ENCODE measurements at places on chromosomes 11 and 22. TPM values are rescaled to one million over a fixed set of nuclear protein-coding genes. Genes with fewer than 3 reads are reported as not detected.

POTEH gene
- not detected for total RNA-seq

CSF2RB gene
- total RNA-seq: 0.22 TPM

PSMC3 gene
- total RNA-seq: 148 TPM

OR5T3 gene
- not detected for total RNA-seq

OTOG gene
- total RNA-seq: not detected

MPST gene
- total RNA-seq: 17.6 TPM

BACE1-AS gene
- total RNA-seq: 5.4 TPM

DNA sequence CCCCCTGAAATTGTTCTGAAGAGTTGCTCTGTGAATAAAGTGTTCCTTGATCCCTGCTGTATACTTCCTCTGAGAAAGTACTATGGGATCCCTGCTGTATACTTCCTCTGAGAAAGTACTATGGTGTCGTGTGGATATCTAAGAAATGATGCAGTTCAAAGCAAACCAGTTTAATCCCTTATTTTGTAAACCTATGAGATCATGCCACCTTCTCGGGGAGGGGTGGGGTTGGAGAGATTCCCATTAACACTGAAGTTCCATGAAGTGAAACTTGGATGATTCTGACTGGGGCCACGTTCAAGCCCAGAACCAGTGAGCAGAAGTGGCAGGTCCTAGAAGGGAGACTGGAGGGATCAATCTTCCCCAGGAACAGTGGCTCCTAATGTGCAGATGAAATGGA, 13.0 kb upstream of the TP53AIP1 start:
- H3K36me3 ChIP-seq: no peaks in the 10 kb centered on the region
- peaks cover 14% of the 10 kb centered on the region for H3K27me3 ChIP-seq
- no peak overlapping the region for H3K4me3 ChIP-seq
- no peak overlapping the region for H3K27ac ChIP-seq

GRCh38 chr11:34168642-34169420, 63.4 kb downstream of the NAT10 start:
- no peak overlapping the region for H3K4me3 ChIP-seq
- H3K4me1 ChIP-seq: no peaks in the 10 kb centered on the region
- H3K36me3 ChIP-seq: no peaks in the 10 kb centered on the region
- no peak for DNase-seq
- no peaks in the 10 kb centered on the region for H3K27me3 ChIP-seq
- no peak overlapping the region for H3K27ac ChIP-seq

DNA sequence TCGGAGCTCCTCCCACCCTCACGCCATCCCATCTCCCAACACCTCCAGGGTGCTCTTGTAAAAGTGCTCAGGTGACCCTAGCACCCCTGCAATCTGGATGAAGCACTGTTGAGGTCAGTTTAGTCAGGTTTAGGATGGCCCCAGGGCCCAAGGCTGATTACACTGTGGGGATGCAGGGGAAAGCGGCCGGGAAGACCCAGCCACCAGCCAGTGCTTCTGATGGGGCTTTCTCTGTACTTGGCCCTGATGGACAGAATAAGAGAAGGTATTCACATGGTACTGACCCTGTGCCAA, 28.7 kb downstream of the TPBGL start:
- no peak overlapping the region for H3K27ac ChIP-seq
- peaks cover 29% of the 10 kb centered on the region for H3K4me1 ChIP-seq
- no peak overlapping the region for H3K4me3 ChIP-seq
- H3K36me3 ChIP-seq: peaks cover 2% of the 10 kb centered on the region
- no peak for DNase-seq

DNA sequence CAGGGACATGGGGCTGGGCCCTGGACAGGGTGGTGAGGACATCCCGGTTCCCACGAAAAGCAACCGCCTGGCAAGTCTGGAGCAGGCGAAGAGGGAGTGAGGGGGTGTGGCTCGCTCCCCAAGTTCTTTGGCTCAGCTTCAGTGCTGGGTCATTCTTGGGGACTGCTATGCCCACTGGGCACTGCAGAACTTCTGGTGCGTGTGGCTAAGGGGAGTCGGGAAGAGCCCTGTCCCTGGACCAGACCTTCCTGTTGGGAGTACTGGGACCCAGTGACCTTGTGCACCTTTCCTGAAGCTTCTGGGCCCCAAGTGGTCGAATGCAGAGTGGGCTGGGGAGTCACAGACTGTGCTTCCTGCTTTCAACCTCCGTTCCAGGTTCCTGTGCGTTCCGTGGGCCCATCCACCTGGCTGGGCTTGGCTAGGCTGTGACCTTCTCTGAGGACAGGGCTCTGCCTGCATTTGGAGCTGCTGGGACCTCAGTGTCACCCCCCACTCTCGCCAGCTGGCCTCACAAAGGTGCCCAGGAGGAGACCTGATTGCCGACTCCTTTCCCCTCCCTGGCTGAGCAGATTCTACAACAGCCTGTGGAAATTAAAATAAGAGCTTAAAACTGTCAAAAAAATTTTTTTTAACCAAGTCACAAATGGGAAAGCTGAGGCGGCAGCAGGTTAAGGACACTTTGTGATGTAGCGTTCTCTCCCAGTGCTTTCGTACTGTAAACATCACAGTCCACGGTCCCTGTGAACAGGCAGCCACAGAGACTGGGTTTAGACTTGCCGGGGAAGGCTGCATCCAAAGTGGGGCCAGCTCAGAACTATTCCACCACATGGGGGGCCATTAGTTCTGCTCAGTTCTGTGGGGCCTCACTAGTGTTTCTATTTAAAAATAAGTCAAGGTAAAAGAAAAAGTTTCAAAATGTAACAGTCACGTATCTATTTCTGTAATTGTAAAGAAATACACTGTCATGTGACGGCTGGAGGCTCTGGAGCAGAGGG, 63.8 kb upstream of the WNT7B start:
- H3K4me3 ChIP-seq: no peak overlapping the region
- DNase-seq: no peak
- peaks cover 18% of the 10 kb centered on the region for H3K4me1 ChIP-seq
- H3K36me3 ChIP-seq: no peaks in the 10 kb centered on the region
- no peaks in the 10 kb centered on the region for H3K27me3 ChIP-seq

- no peak for DNase-seq
- no peaks in the 10 kb centered on the region for H3K36me3 ChIP-seq
- H3K4me3 ChIP-seq: no peak overlapping the region
- peaks cover 52% of the 10 kb centered on the region for H3K27me3 ChIP-seq
Measured at GRCh38 chr11:1727861-1728260, 22.5 kb downstream of the IFITM10 start.

DNA sequence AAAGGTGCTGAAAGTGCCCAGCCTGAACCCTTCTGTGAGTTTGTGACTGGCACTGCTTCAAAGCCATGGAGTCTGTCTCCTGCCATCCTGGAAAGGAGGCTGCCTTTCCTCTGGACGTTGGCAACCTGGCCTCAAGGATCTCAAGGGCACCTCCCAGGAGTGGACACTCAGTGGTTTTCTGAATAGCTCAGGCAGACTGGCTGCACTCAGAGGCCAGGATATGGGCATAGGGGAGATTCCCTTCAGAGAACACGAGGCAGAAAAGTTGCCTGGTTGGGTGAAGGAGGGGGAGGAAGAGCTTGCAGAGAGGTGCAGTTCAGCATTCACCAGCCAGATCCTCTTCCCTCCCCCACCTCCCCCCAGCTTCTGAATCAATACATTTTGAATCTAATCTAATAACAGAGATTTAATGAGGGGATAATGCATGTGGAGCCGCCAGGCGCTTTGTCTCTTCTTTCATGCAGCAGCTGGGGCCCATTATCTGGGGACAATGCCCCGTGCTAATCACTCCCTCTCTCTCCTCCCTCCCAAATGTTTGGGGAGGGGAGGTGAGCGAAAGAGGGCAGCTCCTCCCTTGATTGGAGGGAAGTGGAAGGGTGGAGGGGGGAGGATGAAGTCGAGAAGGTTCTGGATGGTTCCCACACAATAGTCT, 17.7 kb downstream of the HTR3A start:
- H3K27me3 ChIP-seq: peaks cover 21% of the 10 kb centered on the region
- no peak overlapping the region for H3K27ac ChIP-seq
- no peak overlapping the region for H3K4me3 ChIP-seq
- DNase-seq: no peak

- H3K4me1 ChIP-seq: peaks cover 6% of the 10 kb centered on the region
- H3K27ac ChIP-seq: no peak overlapping the region
- DNase-seq: no peak
- H3K4me3 ChIP-seq: no peak overlapping the region
- no peaks in the 10 kb centered on the region for H3K36me3 ChIP-seq
- peaks cover 15% of the 10 kb centered on the region for H3K27me3 ChIP-seq
Measured at GRCh38 chr22:50302564-50302963, 4.9 kb downstream of the PLXNB2 start.

DNA sequence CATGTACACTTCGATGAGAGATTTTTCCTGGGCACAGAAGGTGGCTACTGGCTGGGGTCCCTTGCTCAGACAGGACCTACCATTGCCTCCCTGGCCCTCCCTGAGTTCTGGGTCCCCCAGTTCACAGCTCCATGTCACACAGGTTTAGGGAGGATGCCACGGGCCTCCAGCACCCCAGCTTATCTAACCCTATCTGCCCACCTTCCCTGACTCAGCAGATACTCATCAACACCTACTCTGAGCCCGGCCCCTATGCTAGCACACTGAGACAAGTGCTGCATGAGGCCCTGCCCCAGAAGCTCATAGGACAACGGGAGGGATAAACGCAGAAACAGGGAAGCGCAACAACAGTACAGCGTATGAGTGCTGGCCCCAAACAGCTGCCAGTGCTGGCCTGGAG, 9.6 kb downstream of the NAGA start:
- no peak overlapping the region for H3K27ac ChIP-seq
- H3K4me3 ChIP-seq: no peak overlapping the region

- peaks cover 8% of the 10 kb centered on the region for H3K4me1 ChIP-seq
- H3K27me3 ChIP-seq: peaks cover 11% of the 10 kb centered on the region
- peaks cover 5% of the 10 kb centered on the region for H3K36me3 ChIP-seq
- no peak for DNase-seq
- no peak overlapping the region for H3K27ac ChIP-seq
- H3K4me3 ChIP-seq: no peak overlapping the region
Measured at GRCh38 chr22:29172216-29172615, 33.5 kb upstream of the EMID1 start.

- no peak overlapping the region for H3K4me3 ChIP-seq
- H3K27me3 ChIP-seq: no peaks in the 10 kb centered on the region
- no peak for DNase-seq
Measured at GRCh38 chr11:79396001-79396400, 44.8 kb downstream of the TENM4 start.

- H3K27me3 ChIP-seq: peaks cover 2% of the 10 kb centered on the region
- no peak for DNase-seq
- H3K27ac ChIP-seq: no peak overlapping the region
Measured at GRCh38 chr11:127564810-127565209, 564.2 kb upstream of the KIRREL3 start.

- no peaks in the 10 kb centered on the region for H3K36me3 ChIP-seq
- H3K4me1 ChIP-seq: no peaks in the 10 kb centered on the region
- no peak for DNase-seq
Measured at GRCh38 chr11:64546600-64546999, 44.4 kb upstream of the SLC22A12 start.

- no peak for DNase-seq
- H3K27ac ChIP-seq: no peak overlapping the region
- no peak overlapping the region for H3K4me3 ChIP-seq
- H3K27me3 ChIP-seq: no peaks in the 10 kb centered on the region
- peaks cover 4% of the 10 kb centered on the region for H3K4me1 ChIP-seq
Measured at GRCh38 chr11:62459080-62459479, 40.2 kb downstream of the SCGB1A1 start.

DNA sequence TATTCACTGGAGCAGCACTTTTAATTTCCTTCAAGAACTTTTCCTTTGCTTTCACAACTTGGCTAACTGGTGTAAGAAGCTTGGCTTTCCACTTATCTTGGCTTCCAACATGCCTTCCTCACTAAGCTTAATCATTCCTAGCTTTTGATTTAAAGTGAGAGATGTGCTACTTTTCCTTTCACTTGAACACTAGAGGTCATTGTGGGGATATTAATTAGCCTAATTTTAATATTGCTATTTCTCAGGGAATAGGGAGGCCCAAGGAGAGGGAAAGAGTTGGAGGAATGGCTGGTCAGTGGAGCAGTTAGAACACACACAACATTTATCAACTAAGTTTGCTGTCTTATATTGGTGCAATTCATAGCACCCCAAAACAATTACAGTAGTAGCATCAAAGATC, 24.6 kb upstream of the CCDC90B start:
- H3K4me3 ChIP-seq: no peak overlapping the region
- no peaks in the 10 kb centered on the region for H3K4me1 ChIP-seq
- no peak for DNase-seq

DNA sequence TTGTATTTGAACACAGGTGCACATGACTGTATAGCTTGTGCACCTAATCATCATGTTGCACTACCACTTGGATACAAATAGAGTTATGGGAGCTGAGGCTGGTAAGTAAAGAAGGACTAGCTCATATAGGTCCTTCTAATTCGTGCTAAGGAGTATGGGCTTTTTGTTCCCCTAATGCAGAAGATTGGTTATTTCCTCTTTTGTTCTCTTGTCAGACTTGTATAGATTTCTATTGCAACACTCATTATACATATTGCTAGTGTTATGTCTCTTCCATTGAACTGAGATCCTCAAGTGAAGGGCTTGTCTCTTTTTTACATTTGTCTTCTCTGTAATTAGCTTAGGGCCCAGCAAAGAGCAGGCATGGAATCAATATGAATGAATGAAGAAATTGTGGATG, 54.1 kb upstream of the ARHGAP20 start:
- DNase-seq: no peak
- no peak overlapping the region for H3K27ac ChIP-seq
- H3K36me3 ChIP-seq: no peaks in the 10 kb centered on the region
- H3K27me3 ChIP-seq: no peaks in the 10 kb centered on the region
